Heart right ventricle (tissue), 16 donors: ENCODE measurements at places on chromosomes 12 and 14. TPM values are rescaled to one million over a fixed set of nuclear protein-coding genes. Genes with fewer than 3 reads are reported as not detected.

GRCh38 chr12:124586756-124587155 lies 19.3 kb upstream of the NCOR2 start:
- H3K4me1 ChIP-seq: peaks cover 30% of the 10 kb centered on the region
- H3K36me3 ChIP-seq: no peaks in the 10 kb centered on the region
- no peak overlapping the region for H3K4me3 ChIP-seq
- no peak overlapping the region for H3K27ac ChIP-seq

GRCh38 chr14:104066719-104067295 lies 18.7 kb upstream of the ASPG start:
- peaks cover 4% of the 10 kb centered on the region for H3K27me3 ChIP-seq
- H3K4me3 ChIP-seq: no peak overlapping the region
- H3K27ac ChIP-seq: no peak overlapping the region
- H3K4me1 ChIP-seq: no peaks in the 10 kb centered on the region

DNA sequence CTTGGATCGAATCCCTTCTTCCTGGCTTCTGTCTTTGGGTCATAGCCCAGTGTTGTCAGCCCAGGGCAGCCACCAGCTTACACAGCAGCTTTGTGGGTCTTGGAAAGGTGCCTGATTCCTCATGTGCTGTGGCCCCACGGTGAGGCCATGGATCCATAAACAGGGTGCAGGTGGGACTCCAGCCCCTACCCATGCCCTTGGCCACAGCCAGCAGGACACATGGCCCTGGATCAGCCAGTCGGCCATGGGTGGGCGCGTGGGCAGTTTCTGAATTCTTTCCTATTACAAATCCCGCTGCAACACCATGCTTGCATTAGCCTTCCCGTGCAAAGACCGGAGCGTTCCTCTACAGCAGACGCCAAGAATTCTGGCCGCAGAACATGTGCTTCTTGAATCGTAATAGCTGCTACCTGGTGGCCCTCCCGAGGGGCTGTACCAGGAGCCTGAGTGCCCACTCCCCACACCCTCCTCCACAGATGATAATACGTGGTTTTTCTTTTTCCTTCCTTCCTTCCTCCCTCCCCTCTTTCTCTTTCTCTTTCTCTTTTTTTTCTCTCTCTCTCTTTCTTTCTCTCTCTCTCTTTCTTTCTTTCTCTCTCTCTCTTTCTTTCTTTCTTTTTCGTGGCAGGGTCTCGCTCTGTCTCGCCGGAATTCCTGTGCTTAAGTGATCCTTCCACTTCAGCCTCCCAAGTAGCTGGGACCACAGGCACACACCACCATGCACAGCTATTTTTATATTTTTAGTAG lies 2.9 kb upstream of the MMP17 start:
- H3K4me1 ChIP-seq: peaks cover 22% of the 10 kb centered on the region
- no peaks in the 10 kb centered on the region for H3K36me3 ChIP-seq
- H3K4me3 ChIP-seq: no peak overlapping the region

DNA sequence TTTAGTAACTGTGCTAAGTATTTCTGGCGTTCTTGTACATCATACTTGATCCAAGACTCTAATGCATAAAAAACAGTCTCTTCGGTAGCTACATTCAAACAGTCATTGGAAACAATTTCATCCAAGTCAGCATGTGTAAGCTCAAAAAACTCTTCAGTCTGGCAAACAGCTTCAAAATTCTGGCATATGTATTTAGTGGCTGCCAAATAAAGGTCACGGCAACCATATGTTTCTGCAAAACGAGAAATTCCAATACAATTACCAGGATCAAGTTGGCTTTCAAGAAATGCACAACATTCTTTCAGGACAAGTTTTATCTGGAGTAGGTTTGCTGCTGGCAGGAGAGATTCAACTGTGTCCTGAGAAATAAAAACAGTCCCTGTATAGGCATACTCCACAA lies 16.5 kb downstream of the KLHL28 start:
- no peak overlapping the region for H3K27ac ChIP-seq
- H3K4me1 ChIP-seq: peaks cover under 1% of the 10 kb centered on the region

- no peaks in the 10 kb centered on the region for H3K4me1 ChIP-seq
- H3K36me3 ChIP-seq: no peaks in the 10 kb centered on the region
- H3K27me3 ChIP-seq: no peaks in the 10 kb centered on the region
- no peak overlapping the region for H3K4me3 ChIP-seq
- H3K27ac ChIP-seq: no peak overlapping the region
- DNase-seq: no peak
Measured at GRCh38 chr14:38285962-38286361, 30.1 kb upstream of the CLEC14A start.

Gene GZMH
- not detected for total RNA-seq

Gene CLEC6A
- total RNA-seq: not detected

Gene SOX5
- total RNA-seq: 2.3 TPM
